ENCODE measurements at places on chromosomes 11 and 22.

DNA sequence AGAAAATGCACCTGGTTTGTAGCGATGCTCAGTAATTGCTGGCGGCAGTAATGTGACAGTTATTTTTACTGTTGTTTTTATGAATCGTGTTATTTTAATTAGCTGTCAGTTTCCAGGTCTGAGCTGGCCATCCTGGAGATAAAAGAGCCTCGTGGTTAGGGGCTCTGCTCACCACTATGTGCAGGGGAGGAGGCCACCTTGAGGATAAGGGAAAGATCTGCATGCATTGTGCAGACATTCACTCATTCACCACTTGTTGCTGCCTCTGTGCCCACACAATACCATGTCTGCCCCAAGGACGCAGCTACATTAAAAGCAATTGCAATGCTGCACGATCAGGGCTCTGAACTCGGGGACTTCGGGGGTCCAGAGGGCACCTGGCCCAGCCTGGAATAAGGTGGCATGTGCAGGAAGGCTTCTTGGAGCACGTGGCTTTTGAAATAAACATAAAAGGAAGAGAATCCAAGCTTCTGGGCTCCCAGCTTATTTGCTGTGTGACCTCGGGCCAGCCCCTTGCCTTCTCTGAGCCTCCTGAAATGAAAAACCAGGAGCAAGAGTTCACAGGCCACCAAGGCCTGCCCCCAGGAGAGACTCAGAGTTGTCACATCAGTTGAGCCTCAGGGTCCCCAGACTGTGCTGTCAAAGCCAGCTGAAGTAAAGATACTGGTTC lies 44.7 kb upstream of the SHISAL1 start:
- no peak for DNase-seq

DNA sequence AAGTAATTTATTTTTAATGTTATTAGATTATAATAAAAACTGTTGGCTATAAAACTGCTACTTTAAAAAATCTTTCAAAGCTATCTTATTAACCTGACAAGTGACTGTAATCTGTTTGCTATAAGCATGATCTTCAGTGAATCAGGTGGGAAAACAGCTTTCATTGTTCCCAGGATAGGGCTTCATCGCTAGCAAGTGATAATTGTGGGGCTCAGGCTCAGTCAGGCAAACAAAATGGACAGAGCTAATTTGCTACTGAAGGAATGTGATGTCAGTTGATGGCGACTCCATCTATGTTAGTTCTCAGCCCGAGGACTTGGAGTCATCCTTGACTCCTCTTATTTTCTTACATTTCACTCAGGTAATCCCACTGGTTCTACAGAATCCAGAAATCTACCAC lies 125.0 kb downstream of the RASSF10 start:
- DNase-seq, result no peak

GRCh38 chr11:65489035-65489705 lies 9.7 kb upstream of the MALAT1 start:
- DNase-seq, result peak; percentile 60

- DNase-seq, result no peak
Measured at GRCh38 chr22:23678133-23678532, 12.7 kb upstream of the RGL4 start.

DNA sequence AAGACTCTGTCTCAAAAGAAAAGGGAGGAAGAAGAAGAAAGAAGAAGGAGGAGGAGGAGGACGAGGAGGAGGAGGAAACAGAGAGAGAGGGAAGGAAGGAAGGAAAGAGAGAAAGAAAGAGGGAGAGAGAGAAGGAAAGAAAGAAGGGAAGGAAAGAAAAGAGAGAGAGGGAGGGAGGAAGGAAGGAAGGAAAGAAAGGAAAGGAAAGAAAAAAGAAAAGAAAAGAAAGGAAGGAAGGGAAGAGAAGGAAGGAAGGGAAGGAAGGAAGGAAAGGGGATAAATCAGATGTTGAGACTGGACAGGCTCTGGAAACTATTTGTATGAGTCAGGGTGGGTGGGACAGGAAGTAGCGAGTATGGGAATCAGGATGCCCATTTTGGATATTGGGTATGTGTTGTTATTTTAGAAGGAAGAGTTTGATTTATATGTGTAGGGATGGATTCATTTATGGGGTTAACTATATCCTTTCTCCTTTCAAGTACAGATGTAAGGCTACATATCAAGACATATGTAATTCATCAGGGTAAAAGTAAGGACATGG lies 6.0 kb upstream of the RPL3 start:
- no peak for DNase-seq

- no peak for DNase-seq
Measured at GRCh38 chr11:68819362-68819761, 22.4 kb downstream of the CPT1A start.

- DNase-seq, result peak; percentile 68
Measured at GRCh38 chr22:30747493-30747892, 52.8 kb downstream of the OSBP2 start.

- no peak for DNase-seq
Measured at GRCh38 chr11:82981852-82982251, 80.3 kb downstream of the DDIAS start.

GRCh38 chr11:26093206-26093605 lies 238.7 kb upstream of the ANO3 start:
- DNase-seq, result no peak

DNA sequence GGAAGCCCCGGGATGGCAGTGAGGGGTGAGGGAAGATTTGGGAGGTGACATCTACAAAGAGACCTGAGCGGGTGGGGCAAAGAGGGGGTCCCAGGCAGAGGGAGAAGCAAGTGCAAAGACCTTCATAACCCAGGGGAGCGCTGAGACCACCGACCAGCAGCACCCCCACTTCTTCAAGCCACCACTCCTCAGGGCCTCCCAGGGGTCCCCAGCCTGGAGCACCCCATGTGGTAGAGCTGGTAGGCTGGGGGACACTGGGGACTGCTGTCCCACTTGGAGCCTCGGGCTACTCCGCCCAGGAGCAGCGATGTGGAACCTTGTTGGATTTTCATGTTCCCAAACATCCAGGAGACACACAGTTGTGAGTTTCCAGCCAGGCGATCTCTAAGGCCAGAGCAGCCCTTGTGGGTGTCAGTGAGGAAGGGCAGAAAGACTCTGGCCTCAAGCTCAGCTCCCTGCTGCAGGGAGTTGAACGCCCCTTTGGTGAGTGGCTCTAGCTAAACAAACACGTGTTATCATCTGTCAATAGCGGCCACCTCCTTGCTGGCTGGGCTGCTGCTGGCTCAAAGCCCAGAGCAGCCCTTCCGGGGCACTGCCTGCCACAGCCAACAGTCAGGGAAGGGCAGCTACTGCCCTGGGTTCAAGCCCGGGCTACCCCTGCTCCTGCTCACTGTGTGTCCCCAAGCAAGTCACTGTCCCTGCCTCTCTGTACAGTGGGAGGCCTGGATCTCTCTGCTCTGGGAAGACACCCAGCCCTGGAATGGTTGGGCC lies 25.7 kb upstream of the CHKA start:
- DNase-seq, result peak; percentile 84

GRCh38 chr11:126585774-126586491 lies 230.4 kb downstream of the ST3GAL4 start:
- peak; percentile 22 for DNase-seq

DNA sequence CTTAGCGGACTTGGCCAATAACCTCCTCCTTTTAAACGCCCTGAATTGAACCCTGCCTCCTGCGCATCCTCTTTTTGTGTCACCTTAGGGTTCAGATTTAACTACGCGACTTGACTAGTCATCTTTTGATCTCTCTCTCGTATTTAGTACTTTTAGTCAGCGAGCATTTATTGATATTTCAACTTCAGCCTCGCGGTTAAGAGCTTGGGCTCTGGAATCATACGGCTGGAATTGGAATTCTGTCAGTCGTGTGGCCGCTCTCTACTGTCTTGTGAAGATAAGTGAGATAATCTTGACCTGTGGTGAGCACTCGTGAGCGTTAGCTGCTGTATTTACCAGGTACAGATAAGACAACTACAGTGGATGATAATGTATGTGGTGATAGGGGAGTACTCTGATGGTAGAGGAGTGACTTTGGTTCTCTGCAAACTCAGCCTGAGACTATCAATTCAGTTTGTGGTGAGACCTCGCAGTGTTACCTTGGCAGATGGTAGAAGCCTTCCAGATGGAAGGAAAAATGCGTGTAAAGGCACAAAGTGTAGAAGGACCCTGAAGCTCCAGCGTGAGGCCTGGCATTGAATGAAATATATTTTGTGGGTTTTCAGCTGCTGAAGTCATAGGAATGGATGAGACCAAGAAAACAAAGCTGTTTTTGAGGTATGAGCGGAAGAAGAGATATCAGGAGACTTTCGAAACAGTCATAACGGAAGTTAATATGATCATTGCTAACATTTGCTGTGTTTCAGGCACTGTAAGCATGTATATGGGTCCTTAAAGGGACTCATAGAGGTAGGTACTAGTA lies 682 bp downstream of the ATM start:
- no peak for DNase-seq

- DNase-seq, result no peak
Measured at GRCh38 chr11:7490054-7490453, 4.7 kb downstream of the OLFML1 start.

DNA sequence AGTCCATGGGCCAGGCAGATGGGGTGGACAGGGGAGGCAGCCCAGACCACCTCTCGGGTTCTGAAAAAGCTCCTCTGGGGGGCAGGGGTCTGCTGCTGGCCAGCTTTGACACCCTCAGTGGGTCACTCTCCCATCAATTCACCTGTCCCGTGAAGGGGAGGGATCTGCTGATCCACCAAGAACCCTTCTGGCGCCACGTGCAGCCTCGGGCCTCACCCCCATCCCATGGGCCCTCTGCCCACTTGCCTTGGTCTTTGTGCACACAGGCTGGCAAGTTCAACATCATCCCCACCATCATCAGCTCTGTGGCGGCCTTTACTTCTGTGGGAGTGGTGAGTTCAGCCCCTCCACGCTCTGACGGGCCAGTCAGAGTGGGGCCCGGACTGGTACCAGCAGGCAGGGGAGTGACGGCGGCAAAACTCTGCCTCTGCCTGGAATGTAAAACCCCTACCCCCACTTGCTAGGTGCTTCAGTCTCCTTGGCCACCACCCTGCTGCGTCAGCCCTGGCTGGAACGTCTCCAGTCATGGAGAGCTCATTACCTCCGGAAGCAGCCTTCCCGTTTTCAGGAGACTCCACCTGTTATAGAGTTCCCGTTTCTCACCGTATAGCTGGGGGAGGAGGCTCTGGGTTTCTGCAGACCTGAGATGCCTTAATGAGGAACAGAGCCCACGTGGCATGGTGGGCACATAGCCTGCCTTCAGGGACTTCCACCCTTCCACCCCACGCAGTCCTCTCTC lies 12.7 kb downstream of the PRG3 start:
- no peak for DNase-seq

DNA sequence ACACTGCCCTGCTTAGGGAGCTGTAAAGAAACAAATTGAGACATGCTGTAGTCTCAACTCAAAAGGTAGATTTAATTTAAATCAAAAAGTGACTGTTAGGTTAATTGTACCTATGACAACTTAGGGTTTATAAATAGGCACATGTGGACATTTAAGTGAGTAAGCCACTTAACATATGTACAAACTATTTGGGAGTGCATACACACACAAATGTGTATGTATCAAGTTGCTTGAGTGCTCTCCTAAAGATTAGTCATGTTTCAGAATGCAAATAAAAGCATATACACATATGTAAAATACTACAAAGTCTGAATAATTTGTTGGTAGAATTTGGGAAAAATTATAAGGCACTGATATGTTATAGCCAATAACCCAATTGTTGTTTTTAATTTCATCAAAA lies 1435.7 kb downstream of the LRRC4C start:
- DNase-seq, result no peak

DNA sequence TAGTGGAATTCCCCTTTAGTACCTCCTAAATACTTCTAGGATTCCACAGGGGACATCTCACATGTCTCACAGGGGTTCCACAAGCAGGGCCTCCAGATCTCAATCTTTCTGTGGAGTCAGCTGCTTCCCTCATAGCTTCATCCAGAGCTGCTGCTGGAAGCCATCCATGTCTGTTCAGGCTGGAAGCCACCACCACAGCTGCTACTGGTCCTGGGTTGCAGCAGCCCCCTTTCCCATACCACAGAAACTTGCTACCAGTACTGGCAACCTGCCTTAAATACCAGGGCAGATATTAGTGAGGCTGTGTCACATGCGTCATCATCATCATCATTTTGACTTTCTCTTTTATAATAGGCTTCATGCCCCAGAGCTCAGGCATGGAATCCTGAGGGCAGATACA lies 242.7 kb upstream of the NCAM1 start:
- DNase-seq, result no peak

DNA sequence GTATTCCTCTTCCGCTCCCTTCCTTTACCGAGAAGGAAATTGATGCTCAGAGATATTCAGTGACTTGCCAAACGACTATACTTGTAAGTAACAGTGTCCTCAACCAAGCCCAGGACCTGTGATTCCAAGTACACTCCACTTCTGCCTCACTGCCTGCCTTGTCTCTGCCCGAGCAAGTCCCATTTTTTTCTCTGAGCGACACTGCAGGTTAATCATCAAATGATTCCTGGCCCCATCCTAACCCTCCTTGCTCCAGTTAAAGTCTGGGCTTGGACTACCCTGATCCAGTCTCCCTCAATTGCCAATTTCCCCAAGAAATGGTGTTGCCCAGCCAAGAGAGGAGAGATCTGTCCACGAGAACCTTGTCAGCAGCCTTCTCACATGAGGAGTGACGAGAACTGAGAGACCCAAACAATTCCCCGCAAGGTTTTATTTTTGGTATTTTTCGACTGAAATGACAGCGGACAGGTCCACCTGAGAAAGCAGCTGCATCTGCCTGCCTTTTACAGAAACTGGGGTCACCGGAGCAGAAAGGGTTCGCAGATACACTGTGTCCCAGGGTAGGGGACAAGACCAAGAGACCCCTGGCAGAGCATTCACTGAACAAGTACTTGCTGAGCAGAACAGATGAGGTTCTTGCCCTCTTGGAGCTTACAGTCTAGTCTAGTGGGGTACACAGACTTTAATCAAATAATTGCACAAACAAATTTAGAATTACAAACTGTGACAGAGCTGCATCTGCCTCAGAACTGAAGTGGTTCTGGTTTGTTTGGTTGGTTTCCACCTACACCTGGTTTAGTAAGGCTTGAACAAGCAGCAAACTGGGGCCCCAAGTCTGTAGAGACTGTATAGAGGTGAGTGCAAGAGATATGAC lies 11.4 kb downstream of the POU2AF1 start:
- peak; percentile 38 for DNase-seq

GRCh38 chr11:9550191-9550628 lies 23.3 kb upstream of the WEE1 start:
- DNase-seq, result no peak

DNA sequence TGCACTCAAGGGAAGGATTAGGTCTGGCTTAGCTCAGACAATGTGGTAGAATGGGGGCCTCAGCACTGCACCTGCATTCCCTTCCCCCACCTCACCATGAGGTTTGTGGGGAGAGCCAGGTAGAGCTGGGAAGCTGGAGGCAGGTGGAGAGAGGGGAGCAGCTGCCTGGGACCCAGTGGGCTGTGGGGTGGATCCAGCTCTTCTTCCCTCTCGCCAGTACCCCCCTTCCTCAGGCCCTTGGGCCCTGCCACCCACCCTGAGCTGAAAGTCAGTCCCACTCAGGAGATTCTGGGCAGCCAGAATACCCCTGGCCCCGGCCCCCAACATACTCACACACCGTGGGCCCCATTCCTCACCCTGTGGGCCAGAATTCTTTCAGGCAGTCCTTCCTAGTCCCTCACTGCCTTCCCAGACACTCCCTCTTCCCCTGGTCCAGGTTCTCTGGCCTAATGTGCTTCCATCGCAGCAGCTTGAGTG lies 3.1 kb upstream of the POLD4 start:
- no peak for DNase-seq
